Esophagus muscularis mucosa (tissue), 4 donors: ENCODE measurements at places on chromosomes 16 and 17. TPM values are rescaled to one million over a fixed set of nuclear protein-coding genes. Genes with fewer than 3 reads are reported as not detected.
A peak's percentile ranks its signal among the peaks of the same experiment; 100 is the strongest.

- no peak for DNase-seq
Measured at GRCh38 chr16:27387724-27388123, 14.2 kb upstream of the IL21R start.

GRCh38 chr17:28404007-28404406 lies 2.0 kb downstream of the SLC46A1 start:
- no peak for DNase-seq

DNA sequence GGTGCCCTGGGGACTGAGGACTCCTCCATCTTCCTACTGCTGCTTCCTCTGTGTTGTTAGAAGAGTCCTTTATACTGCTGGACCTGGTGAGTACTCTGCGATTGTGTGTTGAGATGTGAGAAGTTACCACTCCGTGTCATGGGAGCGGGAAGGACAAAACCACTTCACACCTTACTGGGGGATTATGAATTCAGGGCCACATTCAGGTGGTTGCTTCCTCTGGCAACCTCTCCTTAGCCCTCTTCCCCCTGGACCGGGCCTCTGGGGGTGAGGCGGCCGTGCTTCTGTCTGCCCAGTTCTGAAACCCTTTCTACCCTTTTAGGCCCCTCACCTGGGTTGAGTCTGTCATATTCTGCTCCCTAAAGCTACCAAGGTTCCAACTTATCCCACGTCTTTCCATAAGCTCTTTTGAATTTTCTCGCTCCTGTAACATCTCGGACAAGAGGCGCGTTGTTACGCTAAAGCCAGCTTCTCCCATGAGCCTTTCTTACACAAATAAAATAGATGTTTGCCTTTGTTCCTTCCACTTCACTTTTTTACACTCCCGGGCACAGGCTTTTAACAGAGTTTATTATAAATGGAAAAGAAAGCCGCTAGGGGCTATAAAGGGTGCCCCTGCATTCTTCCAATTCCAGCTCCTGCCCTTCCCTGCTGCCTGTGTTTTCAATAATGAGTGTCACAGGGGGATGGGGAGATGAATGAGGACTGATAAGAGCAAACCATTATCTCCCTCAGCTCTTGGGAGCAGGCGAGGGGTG lies 20.7 kb upstream of the CDH13 start:
- DNase-seq = no peak

UMOD gene
- not detected for total RNA-seq

DNA sequence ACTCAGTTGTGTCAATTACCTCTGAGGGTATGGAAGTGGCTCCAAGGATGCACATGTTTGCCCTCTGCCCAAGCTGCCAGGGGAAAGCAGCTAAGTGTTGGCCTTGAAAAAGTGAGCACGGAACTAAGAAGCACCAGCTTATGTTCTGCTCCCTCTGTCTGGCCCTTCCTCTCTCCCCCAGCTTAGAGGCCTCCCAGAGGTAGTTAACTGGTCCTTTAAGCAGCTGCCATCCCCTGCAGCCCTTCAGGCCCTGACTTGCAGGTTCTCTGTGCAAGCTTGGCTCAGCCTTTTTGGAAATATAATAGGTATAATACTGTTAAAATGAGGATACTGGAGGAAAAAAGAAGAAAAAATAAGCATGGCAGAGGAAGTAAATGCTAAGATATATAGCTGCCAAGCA lies 7.0 kb upstream of the UBE2Z start:
- no peak for DNase-seq

GRCh38 chr17:35170968-35171771 lies 23.0 kb downstream of the SLC35G3 start:
- DNase-seq = no peak

DNA sequence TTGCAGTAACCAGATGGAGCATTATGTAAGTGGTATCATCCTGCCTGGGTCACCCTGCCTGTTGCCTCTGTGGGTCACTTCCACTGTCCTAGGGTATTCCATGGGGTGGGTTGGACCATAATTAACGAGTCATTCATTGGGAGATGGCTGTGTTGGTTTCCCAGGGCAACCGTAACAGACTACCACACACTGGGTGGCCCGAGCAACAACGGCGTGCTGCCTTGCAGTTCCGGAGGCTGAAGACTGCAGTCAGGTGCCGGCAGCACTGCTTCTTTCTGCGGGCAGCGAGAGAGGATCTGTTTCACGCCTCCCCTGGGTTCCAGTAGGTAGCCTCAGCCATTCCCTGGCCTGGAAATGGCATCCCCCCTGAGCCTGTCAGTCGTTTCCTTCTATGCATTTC lies 28.9 kb upstream of the CMIP start:
- DNase-seq = no peak

GRCh38 chr16:55832773-55833691 lies at the start of gene CES1:
CES1 (minus strand) TSS chr16:55833096; CDS start chr16:55833055, 41 bp downstream.
- DNase-seq = peak; percentile 92

MMP15 gene
- total RNA-seq = 16.3 TPM

- no peak for DNase-seq
Measured at GRCh38 chr16:87569601-87570571, 32.4 kb upstream of the JPH3 start.

DNA sequence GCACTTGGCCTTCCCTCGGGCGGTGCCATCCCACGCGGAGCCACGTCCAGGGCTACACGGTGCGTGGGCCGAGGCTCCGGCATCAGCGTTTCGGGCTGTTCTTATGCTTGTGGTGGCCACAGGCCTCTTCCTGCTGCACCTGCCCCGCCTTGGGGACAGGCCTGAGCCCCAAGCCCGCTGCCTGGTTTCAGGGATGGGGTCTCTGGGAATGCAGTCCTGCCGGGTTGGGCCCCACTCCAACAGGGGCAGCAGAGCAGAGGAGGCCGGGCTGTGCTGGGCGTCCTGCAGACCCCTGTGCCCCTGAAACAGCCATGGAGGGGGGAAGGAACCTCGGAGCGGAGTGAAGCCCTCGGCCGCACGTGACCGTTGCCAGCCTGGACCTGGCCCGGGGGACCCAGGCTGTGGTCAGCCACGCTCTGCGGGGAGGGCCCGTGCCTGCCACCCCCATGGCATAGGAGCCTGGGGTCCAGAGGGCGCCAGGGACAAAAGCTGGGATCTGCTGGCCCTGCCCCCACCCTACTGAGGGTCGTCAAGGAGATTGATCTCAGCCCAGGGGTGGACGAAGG lies 453 bp upstream of the WFIKKN1 start:
- no peak for DNase-seq

- no peak for DNase-seq
Measured at GRCh38 chr17:51372345-51373004, 112.1 kb downstream of the UTP18 start.

CD300LB gene
- total RNA-seq = 0.23 TPM

GRCh38 chr17:41686281-41686680 lies 2.4 kb upstream of the EIF1 start:
- DNase-seq = no peak

CA5A gene
- not detected for total RNA-seq

IGSF6 gene
- total RNA-seq = 1.7 TPM

GRCh38 chr17:29611351-29612093 lies 11.2 kb downstream of the CORO6 start:
- DNase-seq = no peak

- DNase-seq = no peak
Measured at GRCh38 chr17:55605705-55606487, 94.6 kb upstream of the SMIM36 start.

TMEM204 gene
- 57.7 TPM for total RNA-seq

DNA sequence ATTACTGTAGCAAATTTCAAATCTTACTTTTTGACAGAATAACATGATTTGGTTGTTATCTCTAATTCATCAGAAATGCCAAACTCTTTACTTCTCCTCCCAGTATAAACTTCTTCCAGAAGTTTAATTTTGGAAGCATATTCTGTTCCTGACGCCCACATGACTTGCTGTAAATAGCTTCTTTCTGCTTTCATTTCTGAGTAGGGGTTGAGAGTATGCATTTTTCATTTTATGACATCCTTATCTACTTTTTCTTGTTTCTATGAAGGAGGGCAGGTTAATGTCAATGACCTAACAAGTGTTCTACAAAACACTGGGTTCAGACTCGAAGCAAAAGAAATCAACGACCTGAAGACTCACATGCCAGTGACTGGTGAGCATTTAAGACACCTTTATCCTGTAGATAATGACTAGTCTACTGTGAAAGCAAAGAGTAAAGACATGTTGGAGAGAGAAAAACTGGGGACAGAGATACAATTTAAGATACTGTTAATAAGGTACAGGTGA lies 36.5 kb upstream of the EFCAB3 start:
- no peak for DNase-seq

DNA sequence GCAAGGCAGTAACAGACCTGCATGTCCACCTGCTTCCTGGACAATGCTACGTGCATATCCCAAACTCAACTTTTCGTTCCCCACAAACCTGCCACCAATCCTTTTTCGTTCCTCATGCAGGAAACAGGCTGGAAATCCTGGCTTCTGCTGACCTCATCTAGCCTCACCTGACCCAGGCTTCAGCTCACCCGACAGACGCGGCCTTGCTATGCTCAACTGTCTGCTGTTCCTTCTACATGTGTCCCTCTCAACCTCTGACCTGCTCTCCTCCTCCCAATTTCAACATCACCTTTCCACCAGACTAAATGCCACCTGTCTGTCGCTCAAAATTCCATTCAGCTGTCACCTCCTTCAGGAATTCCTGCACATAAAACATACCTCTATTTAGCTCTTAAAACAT lies 44.5 kb downstream of the XPO6 start:
- DNase-seq = no peak

GRCh38 chr17:9158544-9159452 lies 137.5 kb downstream of the NTN1 start:
- DNase-seq = no peak

GRCh38 chr16:53041320-53042051 lies 11.2 kb downstream of the CHD9NB start:
- no peak for DNase-seq

DNA sequence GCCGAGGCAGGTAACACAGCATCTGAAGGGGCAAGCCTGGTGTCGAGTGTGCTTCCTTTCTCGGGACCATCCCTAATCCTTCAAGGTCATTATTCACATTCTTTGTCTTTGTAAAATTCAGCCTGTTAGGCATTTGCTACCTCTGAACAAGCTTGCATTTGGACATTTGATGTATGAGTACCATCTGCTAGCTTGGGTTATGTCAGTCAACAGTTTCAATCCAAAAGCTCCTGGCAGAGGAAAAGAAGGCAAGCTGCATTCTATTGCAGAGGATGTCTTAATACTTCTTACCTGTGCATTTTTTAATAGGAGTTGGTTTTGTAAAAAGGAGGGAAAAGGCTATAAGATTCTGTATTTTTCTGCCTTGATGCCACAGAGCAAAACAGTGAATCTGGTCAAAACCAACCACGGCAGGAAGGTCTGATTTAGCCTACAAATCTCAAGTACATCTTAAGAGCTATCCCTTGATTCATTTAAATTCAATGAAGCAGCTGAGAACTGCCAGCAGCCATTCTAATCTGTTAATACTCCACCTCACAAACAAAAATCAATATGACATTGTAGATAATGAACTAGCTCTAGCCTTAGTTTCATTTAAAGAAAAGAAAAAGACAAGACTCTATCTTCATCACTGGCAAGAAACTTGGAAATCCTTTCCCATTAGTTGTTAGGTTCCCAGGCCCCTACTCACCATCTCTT lies 39.0 kb downstream of the TEX2 start:
- DNase-seq = peak; percentile 17

CNP gene
- total RNA-seq = 101 TPM
